ENCODE measurements at places on chromosomes 4 and X.

DNA sequence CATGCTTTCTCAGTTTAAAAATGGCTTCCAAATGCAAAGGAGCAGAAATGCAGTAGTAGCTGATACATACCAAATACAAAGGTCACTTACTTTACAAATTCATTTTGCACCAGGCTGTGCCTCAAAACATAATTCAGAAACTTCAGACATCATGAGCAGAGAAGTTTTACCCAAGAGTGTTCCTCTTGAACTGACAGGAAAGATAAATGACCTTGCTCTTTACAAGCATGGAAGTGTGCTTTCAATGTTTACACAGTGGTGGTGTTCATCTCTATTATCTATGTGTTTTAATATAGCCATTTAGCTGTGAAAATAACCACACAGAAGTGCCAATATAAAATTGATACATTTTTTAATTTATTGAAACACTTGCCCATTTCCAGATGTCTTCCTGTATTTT, 383.4 kb downstream of the ANKRD50 start:
- DNase-seq = no peak

GRCh38 chr4:187798385-187798784, 197.2 kb upstream of the ZFP42 start:
- no peak for DNase-seq

GRCh38 chr4:10283761-10284160, 167.2 kb upstream of the WDR1 start:
- no peak for DNase-seq

DNA sequence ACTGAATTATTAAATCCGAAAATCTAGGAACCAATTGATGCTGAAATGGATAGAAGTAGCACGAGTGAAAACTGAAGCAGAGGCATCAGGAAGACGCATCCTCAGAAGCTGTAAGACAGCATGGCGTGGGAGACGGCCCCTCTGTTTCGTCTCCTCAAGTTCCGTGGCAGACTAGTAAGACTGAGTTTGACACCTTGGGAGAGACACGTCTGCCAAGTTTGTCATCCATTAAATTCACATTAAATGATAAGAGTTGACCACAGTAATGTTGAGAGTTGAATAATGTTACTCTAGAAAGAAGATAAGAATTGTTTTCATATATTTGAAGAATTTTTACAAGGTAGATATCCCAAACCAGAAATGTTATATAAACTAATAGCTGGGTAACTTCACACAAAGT, 736.1 kb upstream of the FRG1 start:
- no peak for DNase-seq

- DNase-seq = no peak
These were observed 21.3 kb downstream of the HERC5 start for GRCh38 chr4:88478247-88478646.

GRCh38 chr4:41264212-41264611, 7.5 kb downstream of the UCHL1 start:
- no peak for DNase-seq

DNA sequence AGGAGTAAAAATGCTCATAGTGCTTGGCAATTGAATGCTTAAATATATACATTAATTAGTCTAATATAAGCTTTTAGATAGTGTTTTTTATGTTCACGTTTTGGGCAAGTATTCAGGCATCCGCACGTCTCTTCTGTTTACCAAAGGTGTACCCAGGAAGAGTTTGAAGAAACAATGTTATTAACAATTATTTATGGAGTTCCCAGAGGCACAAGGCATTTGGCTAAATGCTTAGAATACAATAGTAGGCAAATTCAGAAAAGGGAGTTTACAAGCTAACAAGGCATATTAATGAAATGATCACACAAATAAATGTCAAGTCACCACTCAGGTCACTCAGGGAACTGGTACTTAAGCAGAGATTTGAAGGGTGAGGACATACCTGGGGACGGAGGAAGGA, 294.8 kb downstream of the TENM3 start:
- no peak for DNase-seq

DNA sequence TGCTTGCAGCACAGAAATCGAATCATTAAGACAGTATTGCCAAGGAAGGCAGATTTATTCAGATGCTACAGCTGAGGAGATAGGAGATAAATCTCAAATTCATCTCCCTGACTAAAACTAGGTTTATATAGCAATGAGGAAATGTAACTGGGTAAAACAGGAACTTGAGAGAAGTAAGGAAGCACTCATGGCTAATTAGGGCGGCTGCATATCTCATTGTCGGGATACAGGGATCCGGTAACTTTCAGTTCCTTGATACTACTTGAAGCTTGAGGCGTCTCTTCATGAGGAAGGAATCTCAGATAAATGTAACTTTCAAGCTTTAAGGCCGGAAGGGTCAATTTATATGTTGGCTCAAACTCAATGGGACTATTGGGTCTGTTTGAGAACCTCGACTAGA, 129.2 kb upstream of the WDR1 start:
- DNase-seq = no peak

DNA sequence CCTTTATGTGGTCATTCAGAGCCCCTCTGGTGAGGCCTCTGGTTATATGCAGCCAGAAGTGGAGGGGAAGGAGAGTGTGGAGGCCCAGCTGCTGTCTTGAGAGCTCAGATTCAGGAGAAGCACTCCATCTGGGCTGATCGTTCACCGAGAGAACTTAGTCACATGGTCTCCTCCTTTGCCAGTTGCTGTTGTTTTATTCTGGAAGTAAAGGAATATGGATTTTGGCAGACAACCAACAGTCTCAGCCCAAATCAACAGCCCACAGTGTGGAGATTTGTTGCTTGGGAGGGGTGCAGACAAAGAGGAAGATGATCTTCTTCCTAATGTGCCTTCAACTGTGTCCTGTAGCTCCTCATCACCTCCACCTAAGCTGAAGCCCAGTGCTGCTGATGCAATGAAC, 355.4 kb downstream of the ANK2 start:
- no peak for DNase-seq

DNA sequence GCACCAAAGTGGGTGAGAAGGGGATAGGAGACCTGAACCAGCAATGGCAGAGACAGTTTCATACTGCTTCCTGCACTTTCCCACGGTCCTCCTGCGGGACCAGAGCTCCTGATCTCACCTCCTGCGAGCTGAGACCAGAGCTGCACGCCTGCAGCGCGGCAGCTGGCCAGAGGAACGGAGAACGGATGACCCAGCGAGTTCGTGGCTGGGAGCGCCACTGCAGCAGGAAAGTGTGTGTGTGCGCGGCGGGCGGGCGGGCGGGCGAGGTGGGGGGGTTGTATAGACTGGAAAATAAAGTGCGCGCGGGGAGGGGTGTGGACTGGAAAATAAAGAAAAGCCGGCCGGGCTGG, 16.5 kb downstream of the MCF2 start:
- no peak for DNase-seq

GRCh38 chr4:65624651-65625050, 45.6 kb downstream of the EPHA5 start:
- no peak for DNase-seq

GRCh38 chr4:141647966-141648365, 11.6 kb downstream of the IL15 start:
- DNase-seq = no peak

DNA sequence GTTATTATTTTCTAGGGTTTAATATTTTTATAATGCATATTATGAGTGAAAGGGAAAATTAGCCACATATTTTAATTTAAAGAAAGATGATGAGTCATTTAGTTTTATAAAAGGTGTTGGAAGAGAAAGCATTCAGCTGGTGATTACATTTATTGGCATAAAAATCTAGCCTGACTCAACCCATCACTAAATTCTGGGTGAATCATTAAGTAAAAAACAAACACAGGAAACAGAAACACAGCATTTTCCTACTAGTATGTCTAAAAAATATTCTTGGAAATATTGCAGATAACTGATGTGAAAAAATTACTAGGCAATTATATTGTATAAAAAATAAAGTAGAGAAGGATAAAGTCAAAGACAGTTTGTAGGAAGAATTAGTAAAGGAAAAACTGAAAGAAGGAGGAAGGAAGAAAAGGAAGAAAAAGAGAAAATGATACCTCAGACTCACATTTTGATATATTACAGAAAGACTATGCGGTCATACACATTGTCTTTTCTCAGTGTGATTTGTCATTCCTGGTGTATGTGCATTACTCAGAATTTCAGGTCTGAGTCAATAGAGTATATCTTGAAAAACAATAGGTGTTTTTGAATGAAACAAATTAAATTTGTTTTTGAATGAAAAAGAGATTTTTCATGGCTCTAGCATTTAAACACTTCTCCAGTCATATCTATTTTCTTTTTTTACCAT, 48.0 kb upstream of the SPOCK3 start:
- no peak for DNase-seq

DNA sequence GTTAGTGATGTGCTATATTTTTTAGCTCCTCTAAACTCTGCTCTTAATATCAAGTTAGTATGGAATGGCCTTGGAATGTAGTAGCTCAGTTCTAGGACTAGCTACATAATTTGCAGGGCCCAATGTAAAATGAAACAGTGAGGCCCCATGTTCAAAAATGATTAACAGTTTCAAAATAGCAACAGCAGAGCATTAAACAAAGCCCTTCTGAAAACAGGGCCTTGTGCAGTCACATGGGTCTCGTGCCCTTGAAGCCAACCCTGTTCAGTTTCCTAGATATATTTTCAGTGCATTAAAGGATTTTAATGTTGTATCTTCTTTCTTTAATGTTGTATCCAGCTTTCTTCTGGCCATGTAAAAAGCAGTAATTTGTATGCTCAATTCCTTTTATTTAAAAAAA, 82.1 kb downstream of the TASL start:
- no peak for DNase-seq

DNA sequence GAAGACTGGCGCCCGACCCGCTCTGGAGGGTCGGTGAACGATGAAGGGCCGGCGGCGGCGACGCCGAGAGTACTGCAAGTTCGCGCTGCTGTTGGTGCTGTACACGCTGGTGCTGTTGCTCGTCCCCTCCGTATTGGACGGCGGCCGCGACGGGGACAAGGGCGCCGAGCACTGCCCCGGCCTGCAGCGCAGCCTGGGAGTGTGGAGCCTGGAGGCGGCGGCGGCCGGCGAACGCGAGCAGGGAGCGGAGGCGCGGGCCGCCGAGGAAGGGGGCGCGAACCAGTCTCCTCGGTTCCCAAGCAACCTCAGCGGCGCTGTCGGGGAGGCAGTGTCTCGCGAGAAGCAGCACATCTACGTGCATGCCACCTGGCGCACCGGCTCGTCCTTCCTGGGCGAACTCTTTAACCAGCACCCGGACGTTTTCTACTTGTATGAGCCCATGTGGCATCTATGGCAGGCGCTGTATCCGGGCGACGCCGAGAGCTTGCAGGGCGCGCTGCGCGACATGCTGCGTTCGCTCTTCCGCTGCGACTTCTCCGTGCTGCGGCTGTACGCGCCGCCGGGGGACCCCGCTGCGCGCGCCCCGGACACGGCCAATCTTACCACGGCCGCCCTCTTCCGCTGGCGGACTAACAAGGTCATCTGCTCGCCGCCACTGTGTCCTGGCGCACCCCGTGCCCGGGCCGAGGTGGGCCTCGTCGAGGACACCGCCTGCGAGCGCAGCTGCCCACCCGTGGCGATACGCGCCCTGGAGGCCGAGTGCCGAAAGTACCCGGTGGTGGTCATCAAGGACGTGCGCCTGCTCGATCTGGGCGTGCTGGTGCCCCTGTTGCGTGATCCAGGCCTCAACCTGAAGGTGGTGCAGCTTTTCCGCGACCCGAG, 568 bp downstream of the CHST7 start:
- peak; percentile 72 for DNase-seq

- no peak for DNase-seq
These were observed 84.4 kb upstream of the FAT1 start for GRCh38 chr4:186807808-186808629.

DNA sequence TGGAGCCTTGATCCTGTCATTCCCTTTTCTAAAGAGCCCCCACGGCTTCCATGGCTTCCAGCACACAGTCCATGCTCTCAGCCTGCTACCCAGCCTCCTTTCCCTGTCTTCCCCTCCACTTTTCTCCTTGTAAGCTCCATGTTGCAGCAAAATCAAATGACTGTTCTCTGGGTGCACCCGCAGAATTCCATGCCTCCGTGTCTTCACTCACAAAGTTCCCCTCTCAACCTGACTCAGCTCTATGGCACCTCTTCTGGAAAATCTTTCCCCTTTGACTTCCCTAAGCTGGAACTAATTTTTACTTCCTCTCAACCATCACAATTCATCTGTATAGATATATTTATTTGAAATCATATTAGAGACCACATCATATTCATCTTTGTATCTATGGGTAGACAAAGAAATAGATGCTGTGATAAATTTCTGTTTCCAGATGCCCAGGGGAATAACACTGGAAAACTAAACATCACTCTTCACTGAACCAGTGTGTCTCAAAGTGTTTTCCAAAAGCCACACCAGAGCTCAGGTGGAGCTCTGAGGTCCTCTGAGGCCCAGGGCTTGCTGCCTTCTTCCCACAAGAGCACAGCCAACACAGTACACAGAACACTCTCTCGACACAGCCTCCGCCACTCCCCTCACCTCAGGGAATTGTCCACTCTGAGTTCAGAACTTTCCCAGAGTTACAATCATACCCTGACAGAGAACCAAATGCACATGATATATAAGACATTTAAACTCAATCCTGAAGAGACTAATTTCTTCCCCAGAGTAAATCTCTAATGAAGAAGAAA, 3.3 kb downstream of the SETD7 start:
- no peak for DNase-seq

- DNase-seq = no peak
These were observed 581 bp upstream of the FAM114A1 start for GRCh38 chr4:38866973-38867477.

DNA sequence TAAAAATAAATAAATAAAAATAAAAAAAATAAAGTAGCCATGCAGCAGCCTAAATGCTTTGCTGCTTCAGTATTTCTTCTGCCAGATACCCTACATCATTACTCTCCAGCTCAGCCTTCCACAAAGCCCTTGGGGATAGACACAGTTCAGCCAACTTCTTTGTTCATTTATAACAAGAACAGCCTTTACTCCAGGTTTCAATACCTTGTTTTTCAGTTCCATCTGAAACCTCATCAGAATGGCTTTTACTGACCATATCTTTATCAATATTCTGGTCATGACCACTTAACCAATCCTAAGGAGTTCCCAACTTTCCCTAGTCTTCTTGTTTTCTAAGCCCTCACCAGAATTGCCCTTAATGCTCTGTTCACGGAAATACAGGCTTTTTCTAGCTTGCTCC, 128.3 kb upstream of the MED14 start:
- DNase-seq = no peak

- no peak for DNase-seq
These were observed 47.1 kb downstream of the PPP2R2C start for GRCh38 chr4:6425336-6425735.
